ENCODE measurements at places on chromosomes 6 and 20. TPM values are rescaled to one million over a fixed set of nuclear protein-coding genes. Genes with fewer than 3 reads are reported as not detected.

Gene MATN4
- total RNA-seq: 0.31 TPM

Gene LTA
- not detected for total RNA-seq

Gene ARHGAP40
- total RNA-seq: not detected

Gene ENPP5
- total RNA-seq: 1.9 TPM

Gene OR2H1
- not detected for total RNA-seq

Gene ZC3H12D
- total RNA-seq: 0.30 TPM

Gene C20orf144
- 3.2 TPM for total RNA-seq

Data from motor neuron (in vitro differentiated cells).